Umbilical cord (tissue), 2 donors: ENCODE measurements at places on chromosomes 3 and 15. TPM values are rescaled to one million over a fixed set of nuclear protein-coding genes. Genes with fewer than 3 reads are reported as not detected.

Gene IL5RA
- total RNA-seq, result 3.9 TPM

- peak; percentile 57 for DNase-seq
These were observed 262.0 kb upstream of the UMPS start for GRCh38 chr3:124467980-124468902.

DNA sequence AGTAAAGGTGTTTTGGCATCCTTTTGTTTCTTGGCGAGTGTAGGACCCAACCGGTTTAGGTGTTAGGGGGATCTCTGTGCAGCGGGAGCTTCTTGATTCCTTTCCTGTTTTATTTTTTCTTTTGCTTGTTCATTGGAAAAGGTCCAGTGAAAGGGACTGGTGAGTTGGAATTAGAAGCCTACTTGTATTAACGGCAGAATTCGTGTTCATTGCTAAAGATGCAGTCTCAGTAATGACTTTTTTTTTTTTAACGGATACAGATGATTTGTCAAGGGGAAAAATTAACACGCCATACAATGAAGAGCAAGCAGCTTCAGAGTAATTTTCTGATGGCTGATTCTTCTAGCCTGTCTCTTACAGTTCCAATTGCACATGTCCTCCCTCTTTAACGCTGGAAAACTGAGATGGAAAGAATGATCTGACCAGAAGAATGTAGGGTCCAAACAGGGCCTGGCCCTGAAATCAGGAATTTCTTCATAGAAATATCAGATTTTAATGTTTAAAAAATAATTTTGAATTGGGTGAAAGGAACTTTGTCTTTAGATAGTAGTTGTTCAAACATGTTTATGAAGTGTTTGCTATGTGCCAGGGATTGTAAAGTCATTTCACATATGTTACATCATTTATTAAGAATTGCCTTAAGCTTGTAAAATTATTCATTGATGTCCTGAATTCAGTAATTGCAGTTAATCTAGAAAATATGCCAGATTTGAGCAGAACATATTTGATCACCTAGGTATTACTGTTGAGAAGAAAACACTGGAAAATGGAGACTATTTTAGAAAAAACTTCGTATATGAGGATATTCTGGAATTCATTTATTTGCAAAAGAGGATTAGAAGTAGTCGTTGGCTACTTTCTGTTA is 1.4 kb downstream of the MAPK6 start:
- peak; percentile 69 for DNase-seq

DNA sequence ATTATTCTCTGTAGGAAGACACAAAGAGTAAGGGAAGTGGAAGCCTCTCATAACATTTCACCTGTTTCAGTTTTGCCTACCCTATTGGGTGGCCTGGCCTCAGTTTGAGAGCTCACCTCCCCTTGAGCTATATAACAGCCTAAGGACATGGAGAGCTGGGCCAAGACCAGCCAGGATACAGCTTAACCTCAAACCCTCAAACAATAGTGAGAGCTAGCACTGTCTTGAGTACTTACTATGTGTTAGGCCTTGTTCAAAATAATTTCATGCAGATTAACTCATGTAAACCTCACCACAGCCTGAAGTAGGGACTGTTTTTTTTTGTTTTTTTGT is 15.0 kb upstream of the TBL1XR1 start:
- DNase-seq, result no peak

DNA sequence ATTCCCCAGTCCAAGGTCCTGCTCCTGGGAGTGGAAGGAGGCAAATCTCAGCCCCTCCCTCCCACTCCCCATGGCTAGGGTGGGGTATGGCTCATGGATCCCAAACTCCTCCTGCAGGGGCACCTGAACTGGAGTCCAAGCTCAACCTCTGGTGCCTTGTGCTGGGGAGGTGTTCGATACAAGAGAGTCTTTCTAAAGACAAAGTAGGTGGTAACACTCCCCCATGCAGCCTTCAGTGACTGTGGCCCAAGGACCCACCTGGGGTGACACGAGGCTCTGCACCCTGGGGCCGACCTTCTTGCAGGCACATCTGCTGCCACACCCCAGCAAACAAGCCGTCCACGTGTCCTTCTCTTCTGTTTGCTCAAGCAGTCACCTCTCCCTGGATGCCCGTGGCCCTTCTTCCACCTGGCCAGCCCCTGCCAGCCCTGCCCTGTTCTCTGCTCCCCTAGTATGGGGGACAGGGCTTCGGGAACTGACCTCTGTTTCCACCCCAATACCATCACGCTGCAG is 36.7 kb upstream of the SLC6A11 start:
- DNase-seq, result no peak

DNA sequence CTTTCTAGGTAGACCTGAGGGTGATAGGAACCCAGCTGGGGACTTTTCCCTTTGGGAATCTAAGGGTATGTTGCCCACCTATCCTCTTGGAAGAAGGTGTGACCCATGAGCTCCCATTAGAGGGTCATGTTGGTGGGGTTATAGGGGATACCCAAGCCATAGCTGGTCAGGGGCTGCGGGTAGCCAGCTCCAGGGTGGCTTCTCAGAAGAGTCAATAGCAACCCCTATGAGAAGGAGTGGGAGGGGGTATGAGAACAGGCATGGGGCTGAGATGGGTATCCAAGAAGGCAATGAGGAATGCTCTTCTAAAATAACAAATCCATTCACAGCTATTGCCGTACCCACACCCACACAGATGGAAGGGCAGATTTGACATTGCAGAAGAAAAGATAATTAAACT is 217.8 kb downstream of the UACA start:
- no peak for DNase-seq
